ENCODE measurements at places on chromosomes 2 and 18.

DNA sequence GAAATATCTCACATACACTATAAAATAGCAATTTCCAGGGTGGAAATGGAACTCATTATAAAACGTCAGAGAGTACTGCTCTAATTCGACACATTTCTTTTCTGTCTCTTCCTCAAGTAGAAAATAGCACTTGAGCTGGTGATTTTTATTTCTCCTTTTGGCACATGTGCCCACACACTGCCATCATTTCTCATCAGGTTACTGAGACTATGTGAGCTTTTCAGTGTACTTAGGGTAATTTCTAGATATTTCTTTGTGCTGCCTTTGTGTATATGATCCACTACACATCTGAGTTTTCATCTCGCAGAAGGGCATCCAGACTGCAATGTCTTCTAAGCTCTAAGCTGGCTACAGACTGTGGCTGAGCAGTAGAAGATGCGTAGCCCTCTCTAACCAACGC is 62.1 kb upstream of the PGAP1 start:
- no peak for DNase-seq

DNA sequence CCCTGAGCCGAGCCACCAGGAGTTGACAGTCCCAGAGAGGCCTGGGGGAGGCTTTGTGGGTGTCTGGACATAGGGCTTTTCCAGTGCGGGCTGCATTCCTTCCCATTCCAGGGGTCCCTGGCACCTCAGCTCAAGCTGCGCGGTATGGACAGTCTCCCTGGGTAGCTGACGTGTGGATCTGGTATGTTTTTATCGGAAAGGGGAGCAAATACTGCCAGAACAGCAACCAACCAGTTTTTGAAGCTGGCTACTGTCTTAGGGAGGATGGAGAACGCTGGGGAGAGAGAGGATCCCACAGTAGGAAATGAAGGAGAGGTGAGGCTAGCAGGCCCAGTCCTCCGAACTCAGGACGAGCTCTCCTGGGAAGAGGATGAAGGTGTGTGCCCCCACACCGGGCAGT is 103.8 kb upstream of the APCDD1 start:
- no peak for DNase-seq

DNA sequence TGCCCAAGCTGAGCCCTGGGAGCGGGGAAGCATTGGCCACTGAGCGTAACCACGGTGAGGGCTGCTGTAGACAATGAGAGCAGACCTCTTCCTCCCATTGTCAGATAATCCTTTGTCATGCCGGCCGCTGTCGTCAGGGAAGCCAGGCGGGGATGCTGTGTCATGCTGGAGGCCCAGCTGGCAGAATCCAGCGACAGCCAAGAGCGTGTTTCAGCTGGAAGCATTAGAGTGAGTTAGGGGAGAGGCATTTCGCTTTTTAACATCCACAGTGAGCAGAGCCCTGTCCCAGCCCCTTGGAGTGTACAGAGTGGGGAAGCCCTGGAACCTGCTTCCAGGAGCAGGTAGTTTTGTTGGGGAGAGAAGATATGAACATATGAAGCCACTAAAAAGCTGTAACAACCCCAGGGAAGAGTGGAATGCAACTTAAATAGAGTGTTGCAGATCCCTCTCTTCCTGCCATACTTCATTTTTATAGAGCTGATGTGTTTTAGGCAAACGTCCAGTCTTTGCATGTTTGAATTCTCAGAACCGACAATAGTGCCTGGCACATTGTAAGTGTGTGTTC is 7.0 kb downstream of the CTIF start:
- DNase-seq, result no peak

DNA sequence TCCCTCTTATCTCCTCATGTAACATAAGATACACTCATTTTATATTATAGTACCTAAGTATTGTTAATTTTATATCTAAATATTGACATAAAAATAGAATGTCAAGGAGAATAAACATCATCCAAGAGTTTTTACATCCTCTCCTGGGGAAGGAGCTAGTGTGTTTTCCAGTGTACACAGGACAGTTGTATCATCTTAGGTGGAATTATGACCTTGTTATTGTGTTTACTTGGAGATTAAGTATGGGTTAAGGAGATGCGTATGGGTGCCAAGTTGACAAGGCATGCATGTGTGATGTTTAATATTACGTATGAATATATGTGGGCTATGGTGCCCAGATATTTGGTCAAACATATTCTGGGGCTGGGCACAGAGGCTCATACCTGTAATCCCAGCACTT is 11.2 kb upstream of the DDX1 start:
- no peak for DNase-seq

DNA sequence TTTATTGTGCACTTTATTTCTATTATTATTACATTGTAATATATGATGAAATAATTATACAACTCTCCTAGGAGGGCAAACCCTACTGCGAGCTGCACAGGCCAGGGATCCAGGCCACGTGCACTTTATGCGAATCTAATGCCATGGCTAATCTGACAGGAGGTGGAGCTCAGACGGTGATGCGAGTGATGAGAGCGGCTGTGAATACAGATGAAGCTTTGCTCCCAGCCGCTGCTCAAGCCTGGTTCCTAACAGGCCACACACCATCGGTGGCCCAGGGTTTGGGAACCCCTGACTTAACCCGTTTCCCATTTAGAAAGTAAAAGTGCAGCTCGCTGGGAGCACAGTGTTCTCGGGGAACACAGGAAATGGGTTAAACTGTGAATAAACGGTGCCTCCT is 40.8 kb upstream of the RAB6D start:
- DNase-seq, result no peak

- DNase-seq, result no peak
Observed at GRCh38 chr2:138094031-138094430, 129.8 kb downstream of the HNMT start.

GRCh38 chr2:172031536-172031935 is 31.8 kb downstream of the METAP1D start:
- DNase-seq, result no peak

- DNase-seq, result no peak
Observed at GRCh38 chr18:47247416-47248114, 3.9 kb downstream of the SKOR2 start.

DNA sequence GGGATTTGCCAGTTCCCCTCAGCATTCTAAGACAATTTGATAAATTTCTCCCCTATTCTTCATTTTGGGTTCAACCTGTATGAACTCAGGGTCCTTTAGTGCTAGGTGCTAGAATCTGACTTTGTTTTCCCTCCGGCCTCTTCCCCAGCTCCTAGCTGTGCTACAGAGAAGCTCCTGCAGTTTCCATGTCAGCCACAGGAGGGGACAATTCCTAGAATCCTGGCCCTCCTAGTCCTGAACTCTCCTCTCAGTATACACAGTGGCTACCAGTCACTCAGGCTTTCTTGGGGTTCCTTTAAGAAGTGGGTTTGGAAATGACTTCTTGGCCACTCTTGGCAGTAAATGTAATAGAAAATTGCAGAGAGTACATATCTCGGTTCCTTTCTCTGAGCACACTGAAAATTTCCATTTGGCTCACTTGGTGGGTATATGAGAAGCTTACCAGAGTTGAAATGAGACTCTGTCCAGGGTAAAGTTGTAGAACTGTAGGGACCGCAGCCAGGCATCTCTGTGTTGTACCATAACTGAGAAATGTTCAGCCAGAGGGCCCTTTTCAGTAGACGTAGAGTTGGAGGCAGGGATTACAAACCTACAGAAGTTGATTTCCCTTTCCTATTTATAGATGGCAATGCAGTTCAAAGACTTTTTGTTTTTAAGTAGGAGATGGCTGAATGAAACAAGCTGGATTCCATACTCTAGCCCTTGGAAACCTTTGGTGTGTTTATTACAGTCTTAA is 5.0 kb upstream of the CHST10 start:
- DNase-seq, result no peak

DNA sequence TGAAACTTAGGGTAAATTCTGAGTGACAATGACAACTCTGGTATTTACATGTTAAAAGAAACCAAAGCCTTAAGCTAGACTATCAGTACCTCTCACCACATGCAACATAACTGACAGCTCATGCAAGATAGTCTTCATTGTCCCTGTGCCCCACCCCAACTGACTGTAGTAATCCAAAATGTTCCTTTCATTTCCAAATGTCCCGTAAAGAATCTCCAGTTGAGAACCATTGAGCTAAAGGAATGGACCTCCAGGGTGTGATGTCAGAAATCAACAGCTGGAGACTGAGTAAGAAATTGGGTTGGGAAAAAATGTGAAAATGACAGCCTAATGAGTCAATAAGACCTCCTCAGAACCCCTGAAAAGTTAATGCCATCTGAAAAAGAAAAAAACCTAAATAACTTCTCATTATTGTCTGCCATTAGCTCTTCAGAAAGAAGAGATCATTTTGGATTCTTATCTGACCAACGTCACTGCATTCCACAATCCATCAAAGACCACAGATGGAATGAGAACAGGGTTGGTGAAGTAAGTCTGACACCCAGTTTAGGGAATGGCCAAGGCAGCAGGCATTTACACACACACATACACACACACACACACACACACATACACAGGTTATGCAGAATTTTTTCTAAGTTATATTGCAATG is 51.7 kb upstream of the ACVR2A start:
- DNase-seq, result no peak

- DNase-seq, result no peak
Observed at GRCh38 chr2:240777456-240778212, 42.4 kb downstream of the KIF1A start.

DNA sequence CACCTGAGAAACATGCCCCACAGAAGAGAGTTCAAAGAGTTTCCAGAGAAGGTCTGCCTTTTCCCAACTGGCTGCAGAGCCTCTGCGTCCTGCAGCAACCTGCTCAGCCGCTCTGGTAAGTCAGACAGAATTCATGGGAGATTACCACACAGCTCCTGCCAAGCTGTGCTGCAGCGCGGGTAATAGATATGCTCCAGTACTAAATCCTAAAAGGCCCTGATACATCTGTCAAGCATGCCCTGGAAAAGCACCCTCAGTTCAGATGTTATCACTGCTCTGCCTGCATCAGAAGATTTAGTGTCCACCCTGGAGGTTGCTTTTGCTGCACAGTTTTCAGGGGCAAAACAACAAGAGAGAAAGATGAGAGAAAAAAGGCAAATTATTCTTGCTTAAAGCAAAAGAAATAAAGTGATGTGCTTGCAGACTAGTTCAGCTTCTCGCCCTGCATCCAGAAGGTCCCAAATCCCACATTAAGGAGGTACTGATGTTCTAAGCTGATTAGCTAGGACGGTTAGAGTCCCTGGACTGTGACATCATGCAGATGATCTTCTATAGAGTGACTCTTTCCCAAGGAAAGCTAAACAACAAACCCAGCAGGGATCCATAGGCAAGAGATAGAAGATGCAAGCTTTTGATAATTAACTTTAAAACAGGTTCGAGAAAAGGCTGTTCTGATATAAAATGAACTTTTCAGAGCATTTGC is 488.6 kb downstream of the BCL11A start:
- DNase-seq, result no peak

GRCh38 chr2:182933629-182934028 is 67.2 kb upstream of the FRZB start:
- DNase-seq, result no peak

GRCh38 chr18:61882296-61883004 is 10.4 kb downstream of the RNF152 start:
- no peak for DNase-seq

DNA sequence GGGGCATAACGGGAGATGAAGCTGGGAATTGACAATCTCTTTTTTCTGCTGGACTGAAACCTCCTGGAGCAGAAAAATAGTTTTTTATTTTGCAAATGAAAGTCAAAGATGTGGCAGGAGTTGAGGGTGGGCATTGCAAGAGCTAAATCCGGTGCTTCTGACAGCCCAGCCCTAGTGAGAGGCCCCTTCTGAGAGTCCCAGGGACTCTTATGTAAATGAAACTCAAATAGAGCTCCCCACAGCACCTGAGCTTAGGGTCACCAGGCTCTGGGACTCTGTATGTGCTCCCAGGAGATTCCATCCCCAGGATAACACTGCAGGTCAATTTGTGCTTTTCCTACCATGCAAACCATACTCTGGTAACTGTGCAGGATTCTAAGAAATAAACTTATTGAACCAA is 192.8 kb downstream of the ANKRD30B start:
- DNase-seq, result no peak

DNA sequence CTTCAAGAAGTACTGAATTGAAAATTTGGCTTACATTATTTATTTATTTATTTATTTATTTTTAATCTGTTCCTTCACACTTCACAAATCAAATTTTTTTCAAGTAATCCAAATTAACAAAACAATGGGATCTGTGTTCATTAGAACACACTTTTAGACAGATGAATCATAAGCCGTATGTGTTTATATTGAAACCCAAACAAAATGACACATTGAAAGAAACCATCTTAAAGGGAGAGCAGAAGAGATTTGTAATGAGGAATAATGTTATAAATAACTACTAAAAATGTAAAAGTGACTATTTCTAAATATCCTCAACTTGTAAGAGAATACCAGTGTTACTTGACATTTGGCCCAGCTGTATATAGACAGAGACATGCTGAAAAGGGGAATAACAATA is 991.0 kb upstream of the CHAC2 start:
- DNase-seq, result no peak

DNA sequence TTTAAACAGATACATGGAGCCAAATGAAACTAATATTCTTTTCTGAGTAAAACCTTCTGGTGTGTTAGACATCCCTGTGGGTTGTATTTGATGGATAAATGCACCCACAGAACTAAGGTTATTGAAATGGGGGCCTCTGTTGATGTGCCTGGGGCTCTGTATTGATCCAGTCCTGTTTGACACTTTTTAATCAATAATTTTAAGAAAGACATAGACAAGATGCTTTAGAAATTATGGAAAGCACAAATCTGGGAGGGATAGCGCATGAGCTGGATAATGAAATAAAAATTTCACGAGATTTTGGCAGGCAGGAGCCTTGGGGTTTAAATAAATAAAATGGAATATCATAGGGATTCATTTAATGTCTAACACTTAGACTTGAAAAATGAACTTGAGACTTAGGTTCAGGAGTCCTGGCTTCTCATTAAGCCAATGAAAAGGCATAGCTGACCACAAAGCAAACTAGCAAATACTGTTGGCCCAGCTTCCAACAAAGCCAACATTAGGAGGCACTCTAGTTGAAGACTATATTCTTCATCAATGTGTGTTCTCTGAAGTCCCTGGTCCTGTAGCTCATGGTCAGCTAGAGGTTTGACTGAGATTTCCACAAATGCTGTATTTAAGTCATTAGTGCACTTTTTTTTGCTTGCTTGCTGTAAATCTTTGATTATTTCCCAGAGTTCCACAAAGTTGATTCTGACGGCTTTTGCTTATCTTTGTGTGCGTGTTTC is 64.2 kb upstream of the SH3RF3 start:
- DNase-seq, result no peak

GRCh38 chr2:233602076-233602475 is 15.4 kb upstream of the UGT1A8 start:
- DNase-seq, result no peak

All from OCI-LY7 (cell line).